ENCODE measurements at places on chromosomes 1 and 21.

DNA sequence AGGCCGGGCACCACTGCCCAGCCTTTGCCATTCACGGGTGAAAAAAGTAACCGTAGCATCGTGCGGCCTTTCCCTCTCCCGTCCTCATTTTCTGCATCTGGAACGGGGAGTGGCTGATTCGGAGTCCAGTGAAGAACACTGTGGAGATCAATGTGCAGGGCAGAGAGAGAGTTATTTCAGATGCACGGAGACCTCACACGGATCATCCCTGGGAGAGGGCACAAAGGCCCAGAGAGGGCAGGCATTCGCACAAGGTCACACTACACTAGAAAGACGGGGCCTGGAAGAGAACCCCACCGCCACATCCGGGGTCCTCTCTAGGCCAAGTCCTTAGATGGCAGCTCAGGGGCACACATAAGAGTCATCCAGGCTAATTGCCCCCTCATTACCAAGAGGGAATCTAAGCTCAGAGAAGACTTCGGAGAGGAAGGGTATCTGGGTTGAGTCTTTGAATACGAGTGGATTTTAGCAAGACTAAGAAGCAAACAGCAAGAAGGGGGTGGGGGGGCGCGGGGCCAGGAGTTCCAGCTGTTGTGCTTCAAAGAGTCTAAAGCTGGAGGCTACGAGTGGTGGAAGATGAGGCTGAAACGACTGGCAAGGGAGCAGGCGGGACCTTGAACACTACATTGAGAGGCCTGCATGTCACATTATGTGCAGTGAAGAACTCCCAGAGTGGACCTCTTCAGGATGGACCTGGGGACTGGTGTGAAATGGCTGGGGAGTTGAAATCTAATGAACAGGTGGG, 857 bp downstream of the GPX7 start:
- no peak for DNase-seq

DNA sequence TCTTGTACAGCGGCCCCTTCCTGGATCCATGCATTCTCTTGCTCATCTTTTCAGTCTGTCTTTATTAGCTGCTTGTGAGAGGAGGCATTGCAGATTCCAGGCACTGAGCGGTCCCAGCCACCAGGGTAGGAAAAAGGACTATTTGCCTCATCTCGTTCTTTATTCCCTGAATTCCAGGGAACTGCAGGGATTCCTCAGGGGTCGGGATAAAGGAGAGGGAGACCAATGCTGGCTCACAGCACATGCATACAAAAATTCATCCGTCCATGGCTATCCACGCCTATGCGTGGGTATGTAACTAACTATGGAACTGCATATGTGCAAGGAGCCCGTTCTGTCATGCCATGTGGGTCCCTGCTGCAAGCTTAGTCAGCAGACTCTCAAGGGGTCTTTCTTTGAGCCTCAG, 879 bp upstream of the PLPPR5 start:
- no peak for DNase-seq

DNA sequence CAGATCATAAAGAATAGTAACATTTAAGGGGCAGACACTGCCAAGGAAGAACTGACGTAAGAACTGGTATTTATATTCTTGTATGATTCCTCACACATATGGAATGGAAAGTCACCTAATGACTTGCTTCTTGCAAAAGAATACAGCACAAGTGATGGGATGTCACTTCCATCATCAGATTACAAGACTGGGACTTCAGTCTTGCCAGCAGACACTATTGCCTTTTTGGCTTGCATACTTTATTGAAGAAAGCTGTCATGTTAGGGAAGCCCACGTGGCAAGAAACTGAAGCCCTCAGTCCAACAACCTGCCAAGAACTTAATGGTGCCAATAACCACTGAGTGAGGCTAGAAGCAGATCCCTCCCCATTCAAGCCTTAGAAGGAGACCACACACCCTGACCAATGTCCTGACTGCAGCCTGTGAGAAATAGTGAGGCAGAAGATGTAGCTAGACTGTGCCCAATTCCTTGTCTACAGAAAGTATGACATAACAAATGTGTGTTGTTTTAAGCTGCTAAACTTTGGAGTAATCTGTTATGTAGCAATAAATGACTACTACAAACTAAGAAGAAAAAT, 12.0 kb downstream of the EGLN1 start:
- DNase-seq: no peak

- DNase-seq: no peak
Observed at GRCh38 chr1:109642626-109643025, 13.3 kb upstream of the GSTM4 start.

GRCh38 chr1:92473781-92474495, 12.8 kb downstream of the GFI1 start:
- DNase-seq: no peak
